ENCODE measurements at places on chromosomes 12 and 14.

- peak; percentile 36 for DNase-seq
These were observed 56.9 kb downstream of the BICD1 start for GRCh38 chr12:32163596-32163995.

GRCh38 chr12:28486521-28486920 lies 296.3 kb downstream of the CCDC91 start:
- DNase-seq = no peak

- peak; percentile 83 for DNase-seq
These were observed at the start of gene VCPKMT for GRCh38 chr14:50116181-50116956. TSS of gene VCPKMT (minus strand) at chr14:50116572. CDS start at chr14:50116552, 20 bp downstream.

- DNase-seq = no peak
These were observed 565 bp downstream of the NT5DC3 start for GRCh38 chr12:103840462-103840875.

- peak; percentile 31 for DNase-seq
These were observed 55.6 kb downstream of the SYNE3 start for GRCh38 chr14:95460647-95461478.

- no peak for DNase-seq
These were observed 322.1 kb downstream of the RGS6 start for GRCh38 chr14:72254202-72254936.

DNA sequence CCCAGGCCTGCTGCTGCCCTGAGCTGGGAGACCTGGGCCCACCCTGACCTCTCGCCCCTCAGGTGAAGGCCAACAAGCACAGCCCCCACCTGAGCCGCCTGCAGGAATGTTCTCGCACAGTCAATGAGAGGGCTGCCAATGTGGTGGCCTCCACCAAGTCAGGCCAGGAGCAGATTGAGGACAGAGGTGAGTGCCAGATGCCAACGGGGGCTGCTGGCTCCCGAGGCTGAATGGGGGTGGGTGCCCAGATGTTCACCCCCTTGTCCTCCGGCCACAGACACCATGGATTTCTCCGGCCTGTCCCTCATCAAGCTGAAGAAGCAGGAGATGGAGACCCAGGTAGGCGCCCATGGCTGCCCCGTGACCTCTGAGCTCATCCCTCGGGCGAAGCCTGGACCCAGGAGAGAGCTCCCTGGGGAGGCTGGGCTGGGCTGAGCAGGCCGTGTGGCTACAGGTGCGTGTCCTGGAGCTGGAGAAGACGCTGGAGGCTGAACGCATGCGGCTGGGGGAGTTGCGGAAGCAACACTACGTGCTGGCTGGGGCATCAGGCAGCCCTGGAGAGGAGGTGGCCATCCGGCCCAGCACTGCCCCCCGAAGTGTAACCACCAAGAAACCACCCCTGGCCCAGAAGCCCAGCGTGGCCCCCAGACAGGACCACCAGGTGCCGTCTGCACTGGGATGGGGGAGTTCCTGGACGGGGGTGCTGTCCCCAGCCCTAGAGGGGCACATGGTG lies 25.8 kb downstream of the HIP1R start:
- DNase-seq = no peak

- DNase-seq = no peak
These were observed 6.7 kb upstream of the CACNB3 start for GRCh38 chr12:48811437-48812090.

- no peak for DNase-seq
These were observed 214.4 kb upstream of the ALG10B start for GRCh38 chr12:38102197-38102596.

DNA sequence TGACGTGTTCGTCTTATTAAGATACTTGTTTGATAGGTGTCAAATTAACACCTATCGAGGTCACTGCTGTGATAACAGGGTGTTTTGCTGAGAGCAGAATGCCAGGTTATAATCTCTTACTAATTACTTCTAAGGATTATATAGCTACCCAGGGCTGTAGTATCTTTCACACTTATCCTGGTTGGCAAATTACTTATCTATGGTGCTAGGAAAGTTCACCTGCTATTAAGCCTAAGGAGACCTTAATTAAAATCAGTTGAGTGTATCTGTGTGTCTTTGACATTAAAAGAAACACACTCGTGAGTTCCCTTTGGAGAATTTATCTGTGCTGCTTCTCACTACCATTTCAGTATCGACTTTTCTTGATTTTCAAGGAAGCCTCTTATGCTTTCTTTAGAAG lies 301.6 kb upstream of the SLC16A7 start:
- no peak for DNase-seq

GRCh38 chr14:69303086-69303485 lies 43.1 kb downstream of the GALNT16 start:
- DNase-seq = no peak

GRCh38 chr14:65422088-65422834 lies 9.7 kb downstream of the FUT8 start:
- no peak for DNase-seq

DNA sequence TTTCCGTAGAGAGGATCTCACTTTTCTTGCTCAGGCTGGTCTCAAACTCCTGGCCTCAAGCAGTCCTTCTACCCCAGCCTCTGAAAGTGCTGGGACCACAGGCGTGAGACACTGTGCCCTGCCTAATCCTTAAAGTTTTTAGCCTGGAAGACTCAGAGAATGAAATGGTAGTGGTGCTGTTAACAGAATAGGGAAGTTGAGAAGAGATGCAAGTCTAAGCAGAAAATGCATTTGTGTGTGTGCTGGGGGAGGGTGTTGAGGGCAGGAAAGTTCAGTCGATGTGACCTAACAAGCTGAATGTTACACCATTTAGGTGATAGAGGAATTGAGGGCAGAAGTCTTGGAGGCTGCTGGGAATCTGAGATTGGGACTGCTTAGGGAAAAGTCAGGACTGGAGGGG lies 6.9 kb upstream of the TUBA1A start:
- no peak for DNase-seq

GRCh38 chr12:42648061-42648460 lies 58.5 kb upstream of the PRICKLE1 start:
- no peak for DNase-seq

DNA sequence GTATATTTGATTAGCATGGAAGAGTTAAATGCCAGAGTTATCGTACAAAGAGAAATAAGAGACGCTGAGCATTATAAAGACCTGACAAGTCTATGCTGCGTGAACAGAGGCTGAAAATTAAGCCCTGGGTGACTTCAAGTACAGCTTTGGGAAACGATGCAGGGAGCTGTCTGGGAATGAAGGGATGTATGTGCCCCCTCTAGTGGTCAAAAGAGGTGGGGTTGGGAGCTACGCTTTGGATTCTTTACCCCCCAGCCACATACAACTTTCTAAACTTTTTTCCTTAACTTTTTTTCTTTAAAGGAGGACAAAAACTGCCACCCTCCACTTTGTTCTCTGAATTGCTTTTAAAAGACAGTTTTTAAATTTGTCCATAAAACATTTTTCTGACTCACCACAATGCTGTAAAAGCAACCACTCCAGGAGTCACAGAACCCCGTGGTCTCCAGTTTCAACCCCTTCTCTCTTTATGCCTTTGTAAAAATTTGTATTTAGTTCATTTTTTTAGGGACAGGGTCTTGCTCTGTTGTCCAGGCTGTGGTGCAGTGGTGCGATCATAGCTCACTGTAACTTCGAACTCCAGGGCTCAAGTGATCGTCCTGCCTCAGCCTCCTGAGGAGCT lies 59.4 kb downstream of the ZNF664 start:
- DNase-seq = peak; percentile 58

DNA sequence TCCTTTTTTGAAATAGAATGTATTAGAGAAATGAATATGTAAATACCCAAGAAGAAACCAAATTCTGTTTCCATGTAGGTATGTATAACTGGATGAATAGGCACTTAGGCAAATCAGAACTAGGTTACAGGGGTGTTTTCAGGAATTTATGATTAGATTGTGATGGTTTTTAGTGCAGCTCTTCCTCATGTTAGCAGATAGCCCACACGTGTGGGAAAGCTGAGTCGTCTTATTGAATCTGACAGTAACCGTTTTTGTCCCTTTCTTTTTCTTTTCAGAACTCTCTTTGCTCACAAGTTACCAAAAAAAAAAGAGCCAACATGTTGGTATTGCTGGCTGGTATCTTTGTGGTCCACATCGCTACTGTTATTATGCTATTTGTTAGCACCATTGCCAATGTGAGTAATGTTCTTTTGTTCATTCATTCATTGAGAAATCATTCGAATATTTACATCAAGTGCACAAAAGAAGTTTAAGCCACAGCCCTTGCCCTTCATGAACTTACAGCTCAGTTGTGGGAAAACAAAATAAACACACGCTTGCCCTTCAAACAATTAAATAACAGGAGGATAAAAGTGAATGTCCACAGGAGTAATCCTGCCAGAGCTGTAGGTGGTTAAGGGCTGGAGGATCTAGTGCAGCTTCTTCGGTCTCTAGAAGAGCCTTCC lies 14.8 kb downstream of the EMP1 start:
- DNase-seq = no peak
